Breast epithelium (tissue), 4 donors: ENCODE measurements at places on chromosomes 5 and 9.

GRCh38 chr9:137666955-137667670 is 48.3 kb downstream of the EHMT1 start:
- DNase-seq = no peak

DNA sequence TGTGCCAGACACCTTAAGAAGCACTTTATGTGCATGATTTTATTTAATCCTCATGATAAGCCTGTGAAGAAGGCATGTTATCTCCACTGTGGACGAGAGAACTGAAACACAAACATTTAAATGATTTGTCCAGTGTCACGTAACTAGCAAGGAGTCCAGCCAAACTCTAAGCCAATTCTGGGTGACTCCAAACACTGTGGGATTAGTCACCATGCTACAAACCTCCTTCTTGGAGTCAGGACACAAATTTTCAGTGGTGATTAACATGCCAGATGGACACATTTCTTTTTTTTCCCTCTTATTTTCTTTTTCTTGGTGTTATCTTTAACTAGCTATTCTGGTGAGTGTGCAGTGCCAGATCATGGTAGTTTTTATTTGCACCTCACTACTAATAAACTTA is 316.8 kb downstream of the NDUFS4 start:
- DNase-seq = no peak

DNA sequence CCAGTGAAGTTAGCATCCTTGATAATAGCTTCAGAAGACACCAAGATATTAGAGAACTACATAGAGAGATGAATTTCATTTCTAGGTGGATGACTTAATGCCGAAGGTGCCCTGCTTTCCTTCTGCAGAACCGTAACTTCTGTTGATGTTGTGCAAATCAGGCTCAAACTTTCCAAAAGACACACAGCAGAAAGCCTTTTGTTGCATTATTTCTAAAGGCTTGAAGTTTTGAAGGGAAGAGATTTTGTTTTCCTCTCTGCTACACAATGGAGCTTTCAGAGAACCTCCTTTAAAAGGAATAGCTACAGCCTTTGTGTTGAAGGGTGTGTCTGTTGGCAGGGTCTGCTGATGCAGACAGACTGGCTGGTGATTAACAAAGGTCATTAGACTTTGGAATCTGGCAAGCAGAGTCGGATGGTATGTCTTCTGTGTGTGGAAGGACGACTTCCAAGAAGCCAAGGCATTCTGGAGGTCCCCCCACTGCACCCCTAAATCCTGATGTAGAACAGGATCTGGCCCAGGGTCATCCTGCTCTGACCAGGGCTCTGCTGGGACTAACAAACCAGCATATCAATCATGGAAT is 57.8 kb downstream of the ZNF462 start:
- DNase-seq = no peak

GRCh38 chr9:100397529-100398266 is 29.2 kb upstream of the MSANTD3 start:
- DNase-seq = no peak

DNA sequence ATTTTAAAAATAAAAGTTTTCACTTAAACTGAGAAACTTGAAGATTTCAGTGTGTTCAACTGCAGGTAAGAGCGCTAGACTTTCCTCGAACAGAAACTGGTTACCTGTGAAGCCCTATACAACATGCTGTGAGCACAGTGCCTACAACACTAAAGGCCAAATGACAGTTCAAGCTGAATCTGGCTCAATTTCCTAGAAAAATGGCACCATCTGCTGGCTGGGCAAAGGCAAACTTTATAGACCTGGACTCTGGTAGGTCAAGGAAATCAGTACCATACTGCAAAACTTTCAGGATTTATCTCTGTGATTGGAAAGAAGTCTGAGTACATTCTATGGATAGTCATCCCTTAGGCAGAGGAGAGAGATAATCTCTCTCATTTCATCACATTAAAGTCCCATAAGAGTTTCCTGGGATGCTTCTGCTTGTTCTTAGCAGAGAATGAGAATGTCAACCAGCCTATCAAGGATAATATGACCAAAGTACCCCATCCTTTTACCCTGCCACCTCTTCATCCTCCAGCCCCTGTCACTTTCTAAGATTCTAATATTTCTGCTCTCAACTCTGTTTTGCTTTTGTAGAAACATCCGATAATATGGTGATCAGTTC is 31.8 kb upstream of the FOXB2 start:
- DNase-seq = no peak
